ENCODE measurements at places on chromosomes 1 and 21.

GRCh38 chr1:13583966-13584791 lies 547 bp downstream of the PDPN start:
- peaks cover 26% of the 10 kb centered on the region for H3K27me3 ChIP-seq
- H3K36me3 ChIP-seq: no peaks in the 10 kb centered on the region
- peaks cover 9% of the 10 kb centered on the region for H3K4me1 ChIP-seq
- H3K4me3 ChIP-seq: no peak overlapping the region
- peak; percentile 4 for DNase-seq
- H3K27ac ChIP-seq: no peak overlapping the region

DNA sequence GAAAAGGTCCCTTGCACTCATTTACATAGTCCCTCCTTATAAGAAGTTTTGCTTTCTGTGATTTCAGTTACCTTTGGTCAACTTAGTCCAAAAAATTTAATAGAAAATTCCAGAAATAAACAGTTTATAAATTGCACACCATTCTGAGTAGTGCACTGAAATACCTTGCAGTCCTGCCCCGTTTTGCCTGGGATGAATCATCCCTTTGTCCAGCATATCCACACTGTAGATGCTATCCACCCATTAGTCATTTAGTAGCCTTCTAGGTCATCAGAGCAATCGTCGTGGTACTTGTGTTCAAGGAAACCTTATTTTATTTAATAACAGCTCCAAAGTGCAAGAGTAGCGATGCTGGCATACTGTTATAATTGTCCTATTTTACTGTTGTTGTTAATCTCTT lies 38.0 kb downstream of the SPRTN start:
- H3K27me3 ChIP-seq: no peaks in the 10 kb centered on the region
- H3K27ac ChIP-seq: no peak overlapping the region
- no peak overlapping the region for H3K4me3 ChIP-seq
- H3K4me1 ChIP-seq: peaks cover 4% of the 10 kb centered on the region
- no peak for DNase-seq
- H3K36me3 ChIP-seq: peaks cover 2% of the 10 kb centered on the region

- no peaks in the 10 kb centered on the region for H3K36me3 ChIP-seq
- H3K27me3 ChIP-seq: no peaks in the 10 kb centered on the region
- H3K4me1 ChIP-seq: peaks cover 7% of the 10 kb centered on the region
- no peak overlapping the region for H3K27ac ChIP-seq
These were observed 38.9 kb upstream of the TARDBP start for GRCh38 chr1:10973552-10973951.

- DNase-seq: peak; percentile 44
- H3K4me1 ChIP-seq: no peaks in the 10 kb centered on the region
- H3K36me3 ChIP-seq: peaks cover 8% of the 10 kb centered on the region
These were observed 94.4 kb downstream of the SLC45A1 start for GRCh38 chr1:8412183-8412831.

DNA sequence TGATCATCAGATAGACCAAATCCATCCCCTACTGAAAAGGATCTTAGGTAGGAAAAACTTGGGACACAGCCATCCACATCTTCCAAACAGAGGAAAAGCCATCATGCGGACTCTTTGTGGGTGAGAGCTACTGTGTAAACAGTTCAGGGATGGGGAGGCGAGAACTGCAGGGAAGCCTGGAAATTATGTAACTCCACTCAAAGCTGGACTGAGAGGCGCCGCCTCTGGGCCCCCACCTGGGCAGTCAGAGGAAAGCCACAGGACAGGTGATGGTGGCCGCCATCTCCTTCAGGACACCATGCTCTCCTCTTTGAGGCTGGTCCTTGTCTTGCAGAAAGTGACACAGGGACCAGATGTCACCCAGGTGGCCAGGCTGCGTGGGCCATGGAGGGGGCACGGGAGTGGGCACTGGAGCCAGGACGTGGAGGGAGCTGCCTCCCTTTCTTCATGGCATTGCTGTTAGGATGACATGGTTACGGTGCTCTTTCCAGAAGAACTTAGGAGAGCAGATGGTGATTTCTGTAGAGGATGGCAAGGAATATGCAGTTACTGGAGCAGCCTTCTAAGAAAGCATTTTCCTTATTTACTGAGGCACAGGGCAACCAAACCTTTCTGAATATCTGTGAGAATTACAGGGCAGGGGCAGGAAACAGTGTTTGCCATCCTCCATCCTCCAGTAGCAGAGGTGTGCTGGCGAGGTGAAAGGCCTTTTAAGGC lies 32.0 kb upstream of the TDRD10 start:
- no peak overlapping the region for H3K4me3 ChIP-seq
- no peak overlapping the region for H3K27ac ChIP-seq
- no peak for DNase-seq
- H3K27me3 ChIP-seq: no peaks in the 10 kb centered on the region
- H3K4me1 ChIP-seq: peaks cover 8% of the 10 kb centered on the region

GRCh38 chr1:6447016-6447817 lies 18.8 kb downstream of the TNFRSF25 start:
- no peak overlapping the region for H3K27ac ChIP-seq
- no peak overlapping the region for H3K4me3 ChIP-seq
- no peak for DNase-seq
- H3K27me3 ChIP-seq: peaks cover 73% of the 10 kb centered on the region
- H3K36me3 ChIP-seq: no peaks in the 10 kb centered on the region
- H3K4me1 ChIP-seq: peaks cover 30% of the 10 kb centered on the region

- H3K4me3 ChIP-seq: no peak overlapping the region
- no peaks in the 10 kb centered on the region for H3K36me3 ChIP-seq
- H3K27me3 ChIP-seq: no peaks in the 10 kb centered on the region
- no peak overlapping the region for H3K27ac ChIP-seq
- DNase-seq: no peak
These were observed 346.8 kb downstream of the BRINP2 start for GRCh38 chr1:177517546-177517945.

GRCh38 chr1:186899577-186899976 lies 70.8 kb downstream of the PLA2G4A start:
- no peak overlapping the region for H3K27ac ChIP-seq
- DNase-seq: no peak
- no peaks in the 10 kb centered on the region for H3K27me3 ChIP-seq
- peaks cover 8% of the 10 kb centered on the region for H3K4me1 ChIP-seq
- no peak overlapping the region for H3K4me3 ChIP-seq

DNA sequence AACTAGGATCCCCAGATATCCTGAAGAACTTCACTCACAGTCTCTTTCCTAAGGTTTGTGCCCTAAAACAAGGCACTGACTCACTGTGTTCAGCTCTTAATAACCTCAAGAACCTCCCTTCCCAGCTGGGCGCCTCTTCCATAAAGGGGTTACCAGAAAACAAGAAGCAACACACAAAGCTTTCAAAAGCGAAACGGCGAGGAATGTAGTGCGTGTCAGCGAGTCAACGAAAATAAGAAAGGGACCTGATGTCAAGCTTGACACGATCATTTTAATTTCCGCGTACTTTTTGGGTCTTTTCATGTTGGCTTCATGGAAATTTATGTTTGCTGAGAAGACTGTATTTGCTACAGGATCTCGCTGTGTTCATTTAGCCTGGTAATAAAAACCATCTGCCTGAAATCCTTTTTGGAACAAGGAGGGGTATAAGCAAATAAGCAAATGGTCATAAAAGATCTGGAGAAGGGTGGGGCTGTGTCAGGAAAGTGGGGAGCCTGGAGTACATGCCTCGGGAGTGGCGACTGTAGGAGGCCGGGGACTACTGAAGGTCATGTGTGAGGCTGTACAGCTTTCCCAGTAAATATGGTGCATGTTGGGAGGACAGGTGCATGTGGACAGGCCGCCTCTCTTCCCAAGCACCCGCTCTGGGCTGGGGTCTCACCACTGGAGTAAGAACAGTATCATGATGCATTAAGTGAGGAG lies 11.4 kb upstream of the CLDN14 start:
- peaks cover 6% of the 10 kb centered on the region for H3K4me1 ChIP-seq
- H3K27me3 ChIP-seq: no peaks in the 10 kb centered on the region
- no peak for DNase-seq
- no peak overlapping the region for H3K4me3 ChIP-seq
- no peak overlapping the region for H3K27ac ChIP-seq
- no peaks in the 10 kb centered on the region for H3K36me3 ChIP-seq

GRCh38 chr1:15261155-15262002 lies 14.4 kb downstream of the FHAD1 start:
- no peak overlapping the region for H3K4me3 ChIP-seq
- no peaks in the 10 kb centered on the region for H3K27me3 ChIP-seq
- H3K4me1 ChIP-seq: peaks cover 17% of the 10 kb centered on the region

GRCh38 chr1:178183796-178184195 lies 89.9 kb downstream of the RASAL2 start:
- H3K4me1 ChIP-seq: no peaks in the 10 kb centered on the region
- no peaks in the 10 kb centered on the region for H3K36me3 ChIP-seq
- no peak overlapping the region for H3K4me3 ChIP-seq
- DNase-seq: no peak
- H3K27me3 ChIP-seq: no peaks in the 10 kb centered on the region

DNA sequence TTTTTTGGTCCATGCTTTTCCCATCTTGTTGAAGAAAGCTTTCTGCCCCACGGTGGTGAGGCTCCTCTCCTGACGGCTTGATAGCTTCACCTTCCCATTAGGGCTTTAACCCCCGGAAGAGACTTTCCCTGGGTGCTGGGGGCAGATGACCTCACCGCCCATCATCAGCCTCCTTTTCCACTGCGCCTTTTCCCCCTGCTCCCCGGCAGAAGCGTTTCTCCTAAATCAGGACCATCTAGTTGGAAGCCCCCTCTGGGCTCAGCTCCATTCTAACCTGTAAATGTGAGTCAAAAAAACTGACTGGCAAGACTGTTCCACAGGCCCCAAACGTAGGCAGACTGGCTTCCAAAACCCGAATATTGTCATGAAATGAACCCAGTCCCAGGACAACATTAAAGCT lies 6.7 kb downstream of the POFUT2 start:
- DNase-seq: no peak
- H3K27ac ChIP-seq: no peak overlapping the region
- H3K27me3 ChIP-seq: no peaks in the 10 kb centered on the region
- no peak overlapping the region for H3K4me3 ChIP-seq

DNA sequence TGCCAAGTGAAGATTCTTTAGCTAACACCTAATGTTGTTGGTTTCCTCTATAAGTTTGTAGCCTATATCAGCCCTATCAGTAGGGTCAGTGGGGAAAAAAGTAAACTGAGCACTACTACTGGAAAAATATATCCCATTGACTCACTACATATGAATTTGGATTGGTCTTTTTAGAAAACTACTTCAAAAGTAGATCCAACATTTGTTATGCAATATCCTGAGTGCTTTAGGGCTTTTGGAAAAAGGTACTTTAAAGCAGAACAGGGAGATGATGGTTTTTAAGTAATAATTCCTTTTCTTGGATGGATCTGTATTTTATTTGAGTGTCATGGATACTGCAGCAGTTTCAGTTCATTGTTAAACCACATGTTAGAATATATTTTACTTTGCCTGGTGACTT lies 7.1 kb downstream of the C1orf21 start:
- H3K4me1 ChIP-seq: peaks cover 31% of the 10 kb centered on the region
- no peaks in the 10 kb centered on the region for H3K36me3 ChIP-seq
- H3K27ac ChIP-seq: no peak overlapping the region
- no peak for DNase-seq

- peaks cover 28% of the 10 kb centered on the region for H3K4me1 ChIP-seq
- no peaks in the 10 kb centered on the region for H3K27me3 ChIP-seq
- H3K4me3 ChIP-seq: no peak overlapping the region
- H3K27ac ChIP-seq: no peak overlapping the region
These were observed 93.9 kb downstream of the SLC45A1 start for GRCh38 chr1:8411803-8412182.

DNA sequence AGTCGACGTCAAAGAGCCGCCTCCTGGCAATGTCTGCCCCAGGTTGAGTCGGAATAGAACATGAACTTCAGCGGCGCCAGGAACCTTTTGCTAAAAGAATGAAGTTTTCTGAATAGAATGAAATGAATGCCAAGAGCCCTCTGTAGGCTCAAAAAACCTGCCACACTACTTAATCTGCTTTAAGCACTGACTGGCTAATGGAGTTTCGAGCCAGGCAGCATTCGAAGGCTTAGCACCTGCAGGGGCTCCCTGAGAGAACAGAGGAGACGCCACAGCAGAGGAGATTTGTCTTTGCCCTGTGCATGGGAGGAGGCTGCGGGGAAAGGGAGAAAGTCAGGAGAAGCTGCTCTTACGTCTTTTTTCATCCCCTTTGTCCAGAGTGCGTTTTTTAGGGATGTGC lies 641.7 kb downstream of the AJAP1 start:
- peaks cover 5% of the 10 kb centered on the region for H3K27me3 ChIP-seq
- H3K36me3 ChIP-seq: no peaks in the 10 kb centered on the region
- DNase-seq: no peak
- no peak overlapping the region for H3K4me3 ChIP-seq
- H3K27ac ChIP-seq: no peak overlapping the region

GRCh38 chr1:53519421-53519820 lies 60.2 kb downstream of the DMRTB1 start:
- no peak overlapping the region for H3K4me3 ChIP-seq
- H3K36me3 ChIP-seq: no peaks in the 10 kb centered on the region
- no peaks in the 10 kb centered on the region for H3K27me3 ChIP-seq
- no peaks in the 10 kb centered on the region for H3K4me1 ChIP-seq
- H3K27ac ChIP-seq: no peak overlapping the region

GRCh38 chr1:98557895-98558294 lies 103.6 kb upstream of the SNX7 start:
- no peak overlapping the region for H3K4me3 ChIP-seq
- H3K4me1 ChIP-seq: no peaks in the 10 kb centered on the region
- no peaks in the 10 kb centered on the region for H3K27me3 ChIP-seq
- DNase-seq: no peak

- DNase-seq: no peak
- no peak overlapping the region for H3K4me3 ChIP-seq
- H3K27ac ChIP-seq: no peak overlapping the region
These were observed 24.6 kb upstream of the SLC35F3 start for GRCh38 chr1:233879841-233880240.

DNA sequence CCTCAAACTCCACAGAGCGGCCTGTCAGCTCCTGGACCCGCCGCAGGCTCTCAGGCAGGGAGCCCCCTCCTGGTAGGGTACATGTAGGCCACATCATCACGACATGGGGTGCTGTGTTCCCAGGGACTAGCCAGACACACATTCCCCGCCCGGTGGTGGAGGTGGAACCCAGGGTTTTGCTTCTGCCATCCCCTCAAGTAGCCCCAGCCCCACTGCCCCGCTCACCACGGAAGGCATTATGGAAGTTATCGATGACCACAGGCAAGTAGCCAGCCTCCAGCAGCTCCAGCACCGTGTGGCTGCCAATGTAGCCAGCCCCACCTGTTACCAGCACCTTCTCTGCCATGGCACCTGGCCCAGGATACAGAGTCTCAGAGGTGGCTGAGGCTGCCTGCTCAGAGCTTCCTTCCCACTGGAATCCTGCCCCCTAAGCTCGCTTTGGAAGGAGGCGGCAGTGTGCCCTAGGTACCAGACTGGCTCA lies 1.9 kb downstream of the GALE start:
- H3K4me3 ChIP-seq: no peak overlapping the region
- H3K27me3 ChIP-seq: no peaks in the 10 kb centered on the region
- peaks cover 43% of the 10 kb centered on the region for H3K36me3 ChIP-seq
- H3K4me1 ChIP-seq: peaks cover 18% of the 10 kb centered on the region
- DNase-seq: peak; percentile 48
